ENCODE measurements at places on chromosomes 4 and X.
A peak's percentile ranks its signal among the peaks of the same experiment; 100 is the strongest.

DNA sequence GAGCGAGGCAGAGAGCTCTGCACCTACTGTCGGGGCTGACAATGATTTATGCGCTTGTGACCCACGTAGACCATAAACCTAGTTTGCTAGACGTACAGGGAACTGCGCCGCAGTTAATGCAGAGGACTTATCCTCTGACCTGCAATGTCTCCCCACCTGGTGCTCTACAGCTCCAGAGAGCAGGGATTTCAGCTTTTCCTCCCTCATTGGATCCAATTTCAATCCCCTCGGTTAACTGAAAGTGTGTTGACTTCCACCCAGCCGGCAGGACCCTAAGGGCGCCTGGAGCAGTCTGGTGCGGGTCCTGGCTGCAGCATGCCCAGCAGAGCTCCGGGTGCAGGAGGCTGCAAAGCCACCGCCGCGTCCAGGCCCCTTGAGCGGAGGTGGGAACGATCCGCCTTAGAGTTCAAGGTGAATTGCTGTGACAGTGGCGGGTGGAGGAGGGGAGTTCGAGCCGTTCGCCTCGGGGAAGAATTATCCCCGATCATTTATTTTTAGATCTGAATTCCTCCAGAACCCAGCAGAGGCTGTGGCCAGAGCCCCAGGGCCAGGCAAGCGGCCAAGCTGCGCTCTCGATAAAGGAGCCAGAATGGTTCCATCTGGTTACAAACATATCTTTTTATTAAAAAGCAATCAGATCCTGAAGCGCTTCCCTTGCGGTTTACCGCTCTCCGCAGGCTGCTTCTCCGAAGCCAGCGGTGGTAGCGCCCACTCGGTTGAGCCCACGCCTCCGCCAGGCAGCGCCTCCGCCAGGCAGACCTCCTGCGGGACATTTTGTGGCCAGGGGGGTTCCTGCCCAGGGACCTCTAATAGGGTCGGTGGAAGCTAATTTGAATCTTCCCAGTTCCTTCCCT, 66.0 kb downstream of the FBXO8 start:
- peak; percentile 71 for DNase-seq

DNA sequence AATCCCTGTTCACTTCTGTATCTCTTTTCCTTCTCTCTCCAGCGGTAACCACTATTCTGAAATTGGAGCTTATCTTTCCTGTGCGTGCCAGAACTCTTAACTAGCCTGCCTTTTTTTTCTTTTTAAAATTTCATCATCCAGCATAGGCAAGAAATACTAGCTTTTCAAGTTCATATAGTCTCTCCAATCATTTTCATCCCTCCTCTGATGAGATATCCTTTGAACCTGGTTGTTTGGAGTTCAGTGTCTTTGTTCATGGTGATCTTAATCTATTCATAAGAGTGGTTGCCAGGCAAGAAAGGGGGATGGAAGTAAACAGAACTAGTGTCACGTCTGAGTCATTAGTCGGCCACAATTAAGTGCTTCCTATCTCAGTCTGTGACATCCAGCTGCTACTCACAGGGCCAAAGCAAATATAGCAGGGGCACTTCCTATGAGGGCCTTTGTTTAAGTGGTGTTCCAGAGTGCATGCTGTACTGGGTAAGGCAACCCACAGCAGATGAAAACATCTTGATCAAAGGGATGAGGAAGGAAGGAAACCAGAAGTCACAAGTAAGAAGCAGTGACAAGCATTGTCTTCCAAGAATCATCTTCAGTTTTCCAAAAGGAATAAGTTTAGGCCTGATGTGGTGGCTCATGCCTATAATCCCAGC, 56.4 kb upstream of the XIAP start:
- DNase-seq, result no peak

DNA sequence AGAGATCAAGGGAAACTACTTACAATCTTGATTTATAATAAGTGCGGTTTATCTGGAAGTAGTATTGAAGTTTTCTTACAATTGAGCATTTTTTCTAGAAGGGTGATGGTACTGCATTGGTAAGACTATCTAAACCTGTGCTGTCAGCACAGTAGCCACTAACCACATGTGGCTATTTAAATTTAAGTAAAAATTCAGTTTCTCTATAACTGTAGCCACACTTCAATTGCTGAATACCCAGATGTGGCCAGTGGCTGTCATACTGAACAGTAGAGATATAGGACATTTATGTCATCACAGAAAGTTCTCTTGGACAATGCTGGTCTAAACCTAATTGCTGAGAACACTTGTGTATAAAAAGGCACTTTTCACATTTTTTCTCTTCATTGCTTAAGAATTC, 222.7 kb downstream of the CBR4 start:
- no peak for DNase-seq

GRCh38 chr4:148044089-148044911, 312.4 kb downstream of the ARHGAP10 start:
- no peak for DNase-seq

GRCh38 chr4:120052856-120053255, 13.8 kb downstream of the MAD2L1 start:
- DNase-seq, result peak; percentile 67

DNA sequence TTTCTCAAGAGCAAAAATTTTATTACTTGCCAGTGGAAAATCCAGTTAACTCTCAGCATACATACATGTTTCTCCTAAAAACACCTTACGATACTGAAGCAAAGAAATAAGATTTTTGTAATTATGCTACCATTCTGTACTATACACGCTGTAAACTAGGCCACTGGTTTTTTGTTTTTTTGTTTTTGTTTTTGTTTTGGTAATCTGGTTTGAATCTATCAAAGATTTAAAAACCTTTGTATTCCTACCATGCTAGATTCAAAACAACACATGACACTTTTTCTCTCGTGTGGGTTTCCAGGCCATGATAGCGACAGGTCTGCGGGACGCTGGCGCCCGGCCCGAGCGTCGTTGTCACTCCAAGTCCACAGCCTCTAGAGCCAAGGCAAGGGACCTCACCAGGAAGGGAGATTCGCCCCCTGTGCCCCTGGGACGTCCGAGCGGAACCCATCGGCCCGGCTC, 723 bp downstream of the TMEM192 start:
- no peak for DNase-seq

- no peak for DNase-seq
Observed at GRCh38 chr4:4673070-4673469, 131.2 kb upstream of the STX18 start.

- DNase-seq, result no peak
Observed at GRCh38 chr4:3344104-3344503, 51.3 kb downstream of the RGS12 start.

DNA sequence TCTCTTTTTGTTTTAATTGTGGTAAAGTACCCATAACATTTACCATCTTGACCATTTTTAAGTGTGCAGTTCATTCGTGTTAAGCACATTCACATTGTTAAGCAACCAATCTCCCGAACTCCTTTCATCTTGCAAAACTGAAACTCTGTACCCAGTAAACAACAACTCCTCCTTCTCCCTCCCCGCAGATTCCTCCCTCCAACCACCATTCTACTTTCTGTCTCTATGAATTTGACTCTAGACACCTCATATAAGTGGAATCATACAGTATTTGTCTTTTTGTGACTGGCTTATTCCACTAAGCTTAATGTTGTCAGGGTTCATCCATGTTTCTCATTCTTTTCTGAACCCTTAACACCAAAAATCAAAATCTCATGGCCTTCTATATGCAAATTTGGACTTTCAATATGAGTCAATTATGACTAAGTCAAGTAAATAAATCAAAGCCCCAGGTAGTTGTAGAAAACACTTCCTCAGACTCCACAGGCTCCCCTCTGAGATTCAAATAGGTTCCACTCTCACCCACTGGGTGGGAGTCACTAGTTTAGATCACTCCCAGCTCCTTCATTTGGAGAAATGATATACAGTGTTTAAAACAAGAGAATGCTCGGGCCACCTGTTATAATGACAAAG, 9.8 kb upstream of the RTL5 start:
- no peak for DNase-seq

DNA sequence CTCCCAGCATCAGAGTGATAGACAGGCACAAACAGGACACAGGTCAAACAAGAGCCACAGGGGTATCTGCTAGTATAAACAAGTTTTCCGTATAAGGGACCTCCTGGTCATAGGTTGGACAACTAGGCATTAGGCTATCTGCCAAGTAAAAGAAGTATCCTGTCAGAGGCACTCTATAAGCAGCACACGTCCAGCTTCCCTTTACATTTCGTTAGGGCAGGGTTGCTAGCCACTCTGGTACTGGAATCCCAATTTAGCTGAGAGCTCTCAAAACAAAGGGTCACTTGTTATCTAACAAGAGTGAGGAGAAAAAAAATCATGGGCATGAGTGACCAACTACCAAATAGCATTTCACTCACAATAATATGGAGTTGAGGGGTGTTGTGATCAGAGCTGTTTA, 780.7 kb upstream of the DIAPH2 start:
- DNase-seq, result no peak

- DNase-seq, result no peak
Observed at GRCh38 chr4:5881340-5881739, 11.5 kb downstream of the CRMP1 start.

- DNase-seq, result no peak
Observed at GRCh38 chrX:53716328-53717088, 30.0 kb upstream of the HUWE1 start.

GRCh38 chrX:41619221-41619620, 69.6 kb upstream of the GPR34 start:
- no peak for DNase-seq

DNA sequence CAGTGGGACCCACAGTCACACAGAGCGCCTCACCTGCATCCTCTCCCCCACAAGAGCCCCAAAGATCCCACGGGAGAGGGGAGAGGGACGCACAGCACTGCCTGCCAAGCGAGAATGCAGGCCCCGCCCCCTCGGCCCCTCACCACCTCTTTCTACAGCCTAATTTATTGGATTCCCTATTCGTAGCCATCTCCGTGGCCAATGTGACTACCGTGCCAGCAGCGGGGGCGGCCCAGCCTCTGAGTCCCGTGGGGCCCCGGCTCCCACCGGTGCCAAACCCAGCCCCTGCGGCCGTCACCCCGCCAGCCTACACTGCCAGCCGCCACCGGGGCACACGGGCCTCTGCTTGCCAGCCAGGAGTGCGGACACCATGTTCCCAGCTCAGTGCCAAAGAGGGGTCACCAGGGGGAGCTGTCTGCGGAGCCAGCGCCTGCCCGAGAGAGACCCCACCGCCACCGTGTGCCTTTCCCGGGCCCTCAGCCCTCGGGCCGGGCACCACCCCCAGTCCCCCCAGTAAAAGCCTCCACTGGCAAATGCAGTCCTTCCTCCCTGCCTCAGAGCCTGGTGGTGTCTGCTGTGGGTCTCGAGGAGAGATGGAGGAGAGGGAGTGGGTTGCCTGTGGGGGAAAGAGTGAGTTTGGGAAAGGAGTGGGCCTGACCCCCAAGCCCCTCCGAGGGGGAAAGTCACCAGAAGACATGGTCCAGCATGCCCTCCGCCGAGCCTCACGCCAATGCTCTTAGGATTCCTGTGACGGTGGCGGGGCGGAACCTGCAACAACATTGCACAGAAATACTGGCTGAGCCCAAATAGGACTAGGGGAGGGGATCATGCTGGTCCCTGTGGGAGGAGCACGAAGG, 19.6 kb upstream of the PLXNB3 start:
- DNase-seq, result no peak

GRCh38 chr4:87112063-87112462, 108.4 kb downstream of the KLHL8 start:
- no peak for DNase-seq
